ENCODE measurements at places on chromosomes 16 and 17. TPM values are rescaled to one million over a fixed set of nuclear protein-coding genes. Genes with fewer than 3 reads are reported as not detected.

The PABPN1L gene
- total RNA-seq: not detected

The PRCD gene
- 7.7 TPM for total RNA-seq

The KCNH6 gene
- total RNA-seq: not detected

The TOP2A gene
- 0.47 TPM for total RNA-seq

The HNF1B gene
- not detected for total RNA-seq
